ENCODE measurements at places on chromosomes 2 and 18.

GRCh38 chr2:70412294-70413070 lies 110.6 kb upstream of the FAM136A start:
- no peak for DNase-seq

- no peak for DNase-seq
Measured at GRCh38 chr2:62627667-62628066, 77.8 kb upstream of the EHBP1 start.

GRCh38 chr2:9807555-9808305 lies 35.5 kb upstream of the TAF1B start:
- no peak for DNase-seq

GRCh38 chr2:176913955-176914354 lies 298.6 kb upstream of the HNRNPA3 start:
- no peak for DNase-seq

DNA sequence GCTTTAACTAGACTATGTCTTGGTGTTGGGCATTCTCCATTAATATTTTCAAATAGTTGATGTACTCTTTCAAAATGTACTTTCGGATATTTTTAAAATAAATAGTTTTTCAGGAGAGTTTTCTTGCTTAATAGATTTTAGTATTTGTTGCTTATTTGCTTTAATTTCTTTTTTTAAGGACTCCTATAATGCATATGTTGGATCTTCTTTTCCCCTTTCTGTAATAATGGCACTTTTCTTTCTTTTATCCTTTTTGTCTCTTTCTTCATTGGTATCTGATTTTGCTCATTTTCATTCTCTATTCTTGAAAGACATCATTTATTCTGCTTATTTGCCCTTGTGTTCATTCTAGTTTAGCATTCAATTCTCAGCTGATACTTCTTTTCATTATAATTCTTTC lies 791.6 kb downstream of the GALR1 start:
- DNase-seq = no peak

- no peak for DNase-seq
Measured at GRCh38 chr18:13465476-13465875, 246.9 kb downstream of the LDLRAD4 start.

DNA sequence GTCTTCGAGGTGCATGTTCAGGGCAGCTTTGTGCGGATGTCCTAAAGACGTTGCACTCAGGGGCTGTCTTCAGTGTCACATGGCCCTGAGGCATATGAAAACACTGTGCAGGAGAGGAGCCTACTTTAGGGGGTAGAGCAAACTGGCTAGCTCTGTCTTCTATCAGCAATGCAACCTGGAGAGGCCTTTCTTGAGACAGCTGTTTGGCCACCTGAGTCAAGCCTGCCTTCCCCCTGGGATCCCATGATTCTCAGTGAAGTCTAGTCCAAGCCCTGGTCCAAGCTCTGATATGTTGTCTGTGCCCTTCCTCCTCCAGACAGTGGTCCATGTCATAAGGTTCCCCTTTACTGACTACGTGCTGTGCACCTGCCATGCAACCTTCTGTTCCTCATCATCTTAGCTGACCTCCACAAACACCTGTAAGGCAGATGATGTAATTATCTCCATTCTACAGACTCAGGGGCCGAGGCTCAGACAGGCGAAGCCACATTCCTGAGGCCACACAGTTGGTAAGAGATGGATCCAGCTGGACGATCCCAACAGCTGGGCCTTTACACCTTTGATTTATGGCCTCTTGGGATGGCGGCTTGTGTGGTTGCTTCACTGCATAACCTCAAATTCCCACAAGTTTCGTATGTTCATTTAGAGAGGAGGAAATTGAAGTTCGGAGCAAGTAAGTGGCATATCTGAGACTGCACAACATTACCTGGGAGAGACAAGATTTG lies 109.9 kb downstream of the COPS8 start:
- no peak for DNase-seq

Data from stimulated activated CD8-positive, alpha-beta memory T cell treated with anti-CD3 and anti-CD28 coated beads, Interleukin-15, amount 100 ng/mL, for 48 hours (primary cell).